Activated CD4-positive, alpha-beta T cell treated with anti-CD3 and anti-CD28 coated beads, Interleukin-2, amount 50 U/mL, for 24 hours (primary cell): ENCODE measurements at places on chromosomes 2 and 18.

- no peak for DNase-seq
Measured at GRCh38 chr2:26701596-26701995, 9.1 kb downstream of the KCNK3 start.

DNA sequence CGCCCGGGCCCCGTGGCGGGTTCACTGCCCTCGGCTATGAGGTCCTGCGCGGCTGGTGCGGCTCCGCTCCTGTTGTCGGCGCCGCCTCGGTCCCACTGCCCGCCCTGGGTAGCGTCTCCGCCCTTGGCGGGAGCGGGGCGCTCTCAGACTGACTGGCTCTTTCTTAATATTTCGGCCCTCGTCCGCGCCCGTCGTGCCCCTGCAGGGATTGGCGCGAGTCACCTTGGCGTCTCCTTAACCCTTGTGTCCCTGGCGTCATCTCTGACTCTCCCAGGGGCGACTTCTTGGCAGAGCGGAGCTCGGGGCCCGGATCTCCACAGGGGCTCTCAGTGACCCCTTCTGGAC, 1.3 kb downstream of the PTMA start:
- no peak for DNase-seq

GRCh38 chr2:218041302-218042168, 27.5 kb upstream of the RUFY4 start:
- DNase-seq = no peak

GRCh38 chr18:48957616-48958015, 6.9 kb upstream of the SMAD7 start:
- no peak for DNase-seq

GRCh38 chr2:150621526-150622213, 134.2 kb upstream of the RND3 start:
- DNase-seq = no peak

- DNase-seq = no peak
Measured at GRCh38 chr18:36889321-36889720, 60.4 kb downstream of the KIAA1328 start.

DNA sequence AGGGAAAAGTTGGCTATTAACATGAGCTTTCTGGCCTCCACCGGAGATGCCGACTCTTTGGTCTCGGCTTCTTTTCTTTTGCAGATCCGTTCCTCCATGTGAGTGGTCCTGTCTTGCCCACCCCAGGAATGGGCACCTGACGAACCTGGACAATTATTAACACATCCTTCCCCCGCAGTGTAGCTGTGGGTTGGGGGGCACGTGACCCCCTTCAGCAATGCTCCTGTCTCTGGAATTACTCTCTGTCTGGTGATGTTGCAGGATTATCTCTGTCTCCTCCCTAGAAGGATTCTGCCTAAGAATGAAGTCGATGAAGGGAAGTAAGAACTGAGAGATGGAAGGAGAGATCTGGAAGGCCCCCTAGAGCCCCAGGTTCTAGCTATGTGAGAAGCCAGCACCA, 115.2 kb upstream of the NPAS2 start:
- no peak for DNase-seq
